ENCODE measurements at places on chromosomes 4 and X. TPM values are rescaled to one million over a fixed set of nuclear protein-coding genes. Genes with fewer than 3 reads are reported as not detected.

The KLHL34 gene
- total RNA-seq, result not detected

The ADGRG2 gene
- 0.07 TPM for total RNA-seq

The CABS1 gene
- not detected for total RNA-seq

The KCTD8 gene
- total RNA-seq, result 0.78 TPM

The TMSB15B gene
- total RNA-seq, result 1.5 TPM

The MID1 gene
- total RNA-seq, result 23.0 TPM

The HHIP gene
- 11.1 TPM for total RNA-seq

The RHOXF1 gene
- not detected for total RNA-seq

The GPR78 gene
- total RNA-seq, result 0.78 TPM

All from smooth muscle cell of the pulmonary artery (primary cell).